ENCODE measurements at places on chromosomes 5 and 9.

- peaks cover 4% of the 10 kb centered on the region for H3K4me1 ChIP-seq
- no peaks in the 10 kb centered on the region for H3K36me3 ChIP-seq
- DNase-seq = no peak
- H3K27ac ChIP-seq = no peak overlapping the region
- H3K27me3 ChIP-seq = no peaks in the 10 kb centered on the region
- no peak overlapping the region for H3K4me3 ChIP-seq
These were observed 91.6 kb upstream of the TAF11L2 start for GRCh38 chr5:17406423-17406838.

DNA sequence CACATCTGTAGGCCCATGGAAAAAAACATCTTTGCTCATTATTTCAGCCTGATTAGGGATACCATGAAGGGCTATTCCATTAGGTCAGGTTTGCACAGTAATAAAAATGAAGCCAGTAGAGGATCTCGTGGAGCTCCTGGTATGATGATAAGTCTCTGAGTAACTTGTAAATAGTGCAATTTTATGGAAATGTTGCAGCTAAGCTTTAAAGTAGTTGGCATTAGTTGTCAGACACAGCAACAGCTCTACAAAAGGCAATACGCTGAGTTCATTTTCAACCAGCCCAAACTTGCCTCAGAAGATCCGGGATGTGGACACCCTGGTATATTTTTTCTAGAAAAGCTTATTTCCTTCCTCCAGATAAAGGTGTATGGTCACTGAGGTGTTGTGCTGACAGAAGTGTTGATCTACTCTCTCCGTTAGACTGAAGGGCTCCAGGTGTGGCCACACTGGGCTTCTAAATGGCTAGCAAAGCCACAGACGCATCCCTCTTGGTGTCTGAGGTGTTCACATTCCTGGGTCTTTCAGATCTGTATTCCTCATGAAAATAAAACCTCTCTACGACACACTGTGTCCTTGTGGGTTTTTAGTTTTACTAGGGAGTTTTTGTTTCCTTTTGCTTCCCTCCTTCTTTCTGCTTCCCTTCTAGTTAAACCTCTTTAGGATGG lies 141.6 kb downstream of the GHR start:
- no peak for DNase-seq
- no peak overlapping the region for H3K4me3 ChIP-seq
- no peaks in the 10 kb centered on the region for H3K36me3 ChIP-seq
- H3K4me1 ChIP-seq = peaks cover 11% of the 10 kb centered on the region
- H3K27me3 ChIP-seq = no peaks in the 10 kb centered on the region
- no peak overlapping the region for H3K27ac ChIP-seq

GRCh38 chr5:77379558-77380061 lies 112.5 kb downstream of the WDR41 start:
- no peak for DNase-seq
- no peaks in the 10 kb centered on the region for H3K36me3 ChIP-seq
- H3K27ac ChIP-seq = no peak overlapping the region
- peaks cover 13% of the 10 kb centered on the region for H3K4me1 ChIP-seq
- H3K4me3 ChIP-seq = no peak overlapping the region

GRCh38 chr5:165231821-165232508 lies 1726.5 kb downstream of the MAT2B start:
- no peaks in the 10 kb centered on the region for H3K4me1 ChIP-seq
- no peak for DNase-seq
- no peak overlapping the region for H3K27ac ChIP-seq
- H3K36me3 ChIP-seq = no peaks in the 10 kb centered on the region
- H3K27me3 ChIP-seq = no peaks in the 10 kb centered on the region

DNA sequence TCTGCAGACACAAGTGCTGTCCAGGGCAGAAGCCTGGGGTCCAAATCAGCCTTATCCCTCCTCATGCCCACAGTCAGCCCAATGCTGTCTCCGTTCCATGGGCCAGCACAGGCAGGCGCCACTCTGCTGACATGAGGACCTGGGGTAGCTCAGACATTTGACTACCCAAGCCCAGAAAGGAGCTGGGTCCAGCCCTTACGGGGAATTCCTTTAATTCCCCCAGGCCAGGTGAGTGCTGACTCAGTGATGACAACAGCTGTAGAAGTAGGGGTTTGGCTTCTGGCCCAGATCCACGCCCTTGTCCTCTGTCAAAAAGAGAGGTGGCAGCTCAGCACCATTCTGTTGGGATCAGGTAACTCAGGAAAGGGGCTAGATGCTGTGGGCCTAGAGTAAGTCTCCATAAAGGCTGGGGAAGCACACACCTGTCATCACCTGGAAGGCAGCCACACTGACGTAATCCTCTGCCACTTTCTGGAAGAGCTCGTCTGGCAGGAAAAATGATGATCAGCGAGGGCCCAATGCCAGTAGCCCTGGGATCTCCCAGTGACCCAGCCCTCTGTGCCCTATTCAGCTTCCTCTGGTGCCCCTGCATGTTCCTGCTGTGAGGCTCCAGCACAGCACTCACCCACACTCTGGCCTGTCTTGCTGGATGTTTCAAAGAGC lies 1.9 kb downstream of the RAB24 start:
- no peaks in the 10 kb centered on the region for H3K27me3 ChIP-seq
- H3K4me3 ChIP-seq = no peak overlapping the region
- peaks cover 2% of the 10 kb centered on the region for H3K36me3 ChIP-seq
- peak; percentile 90 for DNase-seq
- H3K4me1 ChIP-seq = peaks cover 35% of the 10 kb centered on the region
- H3K27ac ChIP-seq = peak overlapping the region; percentile 62

Data from thyroid gland (tissue), 4 donors.